ENCODE measurements at places on chromosomes 1 and 21.

DNA sequence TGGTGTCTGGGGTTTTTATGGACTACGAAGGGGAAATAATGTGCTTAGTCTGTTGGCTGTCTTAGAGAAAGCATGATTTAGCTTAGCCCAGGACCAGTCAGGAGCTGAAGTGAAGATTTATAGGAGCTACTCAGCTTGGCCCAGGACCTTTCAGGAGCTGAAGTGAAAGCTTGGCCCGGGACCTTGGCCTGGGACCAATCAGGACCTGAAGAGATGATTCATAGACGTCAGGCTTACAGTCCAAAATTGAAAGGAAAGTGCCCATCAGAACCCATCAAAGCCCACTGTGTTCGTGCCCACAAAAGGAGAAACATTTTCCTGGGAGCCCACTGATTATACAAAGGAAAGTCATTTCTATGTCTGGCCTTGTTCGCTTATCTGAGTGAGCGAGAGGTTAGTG lies 35.6 kb downstream of the MSTO1 start:
- H3K4me3 ChIP-seq, result no peak overlapping the region
- peaks cover 17% of the 10 kb centered on the region for H3K4me1 ChIP-seq
- no peak for DNase-seq
- H3K36me3 ChIP-seq, result peaks cover 9% of the 10 kb centered on the region
- H3K27ac ChIP-seq, result no peak overlapping the region

DNA sequence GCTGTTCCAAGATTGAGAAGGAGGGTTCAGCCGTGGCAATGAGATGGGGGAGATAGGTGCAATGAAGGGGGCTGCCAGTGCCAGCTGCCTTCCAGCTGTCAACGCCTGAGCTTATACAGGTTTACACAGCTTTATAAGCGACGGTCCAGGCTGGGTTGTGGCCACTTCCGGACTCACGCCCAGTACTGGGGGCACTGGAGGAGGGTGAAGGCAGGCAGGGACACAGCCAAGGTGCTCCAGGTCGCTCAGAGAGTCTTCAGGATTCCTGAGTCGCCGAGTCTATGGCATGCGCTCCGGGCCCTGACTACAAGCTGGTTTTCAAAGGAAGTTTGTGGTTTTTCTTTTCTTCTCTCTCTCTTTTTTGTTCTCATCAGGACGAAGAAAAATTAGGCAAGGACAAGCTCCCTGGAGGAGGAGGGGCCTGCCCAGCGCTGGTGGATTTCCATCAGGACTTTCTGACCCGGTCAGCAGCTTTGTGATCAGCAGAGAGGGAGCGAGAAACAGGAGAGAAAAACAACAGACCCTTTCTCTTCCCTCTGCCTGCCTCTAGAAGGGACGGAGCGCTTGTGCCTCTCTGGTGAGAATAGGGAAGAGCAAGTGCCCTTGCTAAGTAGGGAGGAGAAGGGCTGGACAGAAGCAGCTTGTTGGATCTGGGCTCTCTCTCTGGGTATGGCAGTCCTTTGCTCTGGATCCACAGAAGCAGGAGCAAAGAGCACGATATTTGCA lies at the start of gene MINDY1:
TSS of gene MINDY1 (minus strand) at position 576 of the 726 bp plus-strand sequence. CDS start 4,285 bp downstream, outside the sequence.
- peaks cover 61% of the 10 kb centered on the region for H3K4me1 ChIP-seq
- no peak for DNase-seq
- H3K27ac ChIP-seq, result peak within 1 kb of the TSS; percentile 96
- peak within 1 kb of the TSS; percentile 96 for H3K4me3 ChIP-seq
- H3K27me3 ChIP-seq, result no peaks in the 10 kb centered on the region
- peaks cover 8% of the 10 kb centered on the region for H3K36me3 ChIP-seq

DNA sequence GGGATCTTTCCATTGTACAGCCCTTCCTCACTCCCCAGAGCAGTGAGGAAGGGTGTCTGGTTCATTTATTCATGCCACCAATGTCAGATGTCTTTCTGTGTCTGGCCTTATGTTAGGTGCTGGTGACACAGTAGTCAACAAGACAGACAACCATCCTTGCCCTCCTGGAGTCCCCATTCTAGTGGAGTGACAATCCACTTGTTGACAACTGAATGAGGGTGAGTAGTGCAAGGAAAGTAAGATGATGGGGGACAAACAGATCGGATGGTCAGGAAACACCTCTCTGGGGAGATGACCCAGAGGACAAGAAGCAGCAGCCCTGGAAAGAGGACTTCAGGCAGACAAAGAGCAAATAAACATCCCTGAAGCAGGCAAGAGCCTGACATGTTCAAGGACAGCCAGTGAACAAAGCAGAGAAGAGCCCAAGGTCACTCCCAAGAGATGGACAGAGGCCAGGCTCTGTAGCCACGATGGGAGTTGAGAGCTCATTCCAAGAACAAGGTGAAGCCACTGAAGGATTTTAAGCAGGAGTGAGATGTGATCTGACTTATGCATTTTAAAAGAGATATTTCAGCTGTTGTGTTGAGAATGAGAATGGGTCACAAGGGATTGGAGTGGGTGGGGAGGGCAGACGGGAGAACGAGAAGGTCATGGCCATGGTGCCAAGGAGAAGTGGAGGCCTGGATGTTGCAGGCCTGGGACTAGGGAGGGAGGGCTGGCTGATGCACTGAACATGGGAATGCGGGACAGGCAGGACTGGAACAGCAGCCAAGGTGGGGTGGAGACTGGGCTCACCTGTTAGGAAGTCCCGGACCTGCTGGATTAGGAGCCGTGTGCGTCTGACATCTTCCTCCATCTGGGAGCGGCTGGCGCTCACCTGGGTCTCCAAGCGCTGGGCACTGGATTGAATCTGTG lies 30.2 kb downstream of the LAMB3 start:
- no peak for DNase-seq
- no peak overlapping the region for H3K27ac ChIP-seq
- H3K4me1 ChIP-seq, result peaks cover 36% of the 10 kb centered on the region
- peaks cover 2% of the 10 kb centered on the region for H3K36me3 ChIP-seq

DNA sequence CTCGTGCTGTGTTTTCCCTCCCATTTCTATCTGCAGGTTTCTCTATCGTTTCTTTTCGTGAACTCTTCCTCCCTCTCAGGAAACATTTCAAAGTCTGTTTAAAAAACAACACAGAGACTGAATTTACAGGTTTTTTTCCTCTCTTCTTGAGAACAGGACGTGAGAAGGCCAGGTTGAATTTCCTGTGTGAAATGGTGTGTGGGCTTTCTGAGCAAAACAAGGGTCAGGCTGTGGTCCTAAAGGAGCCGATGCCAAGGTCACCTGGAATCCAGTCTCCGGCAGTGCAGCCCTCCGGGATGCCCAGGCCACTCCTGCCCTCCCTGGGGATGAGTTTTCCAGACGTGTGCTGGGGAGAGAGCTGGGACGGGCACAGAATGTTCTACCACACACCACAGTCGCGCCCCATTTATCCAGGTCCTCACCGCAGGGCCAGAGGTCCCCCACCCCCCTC lies 62.7 kb upstream of the RUNX3 start:
- H3K4me3 ChIP-seq, result no peak overlapping the region
- DNase-seq, result no peak
- peaks cover 13% of the 10 kb centered on the region for H3K4me1 ChIP-seq
- H3K27ac ChIP-seq, result no peak overlapping the region
- H3K27me3 ChIP-seq, result peaks cover 12% of the 10 kb centered on the region

GRCh38 chr21:33206771-33207281 lies 22.9 kb upstream of the IFNAR2 start:
- H3K4me1 ChIP-seq, result peaks cover 21% of the 10 kb centered on the region
- no peak for DNase-seq
- H3K27ac ChIP-seq, result no peak overlapping the region
- no peak overlapping the region for H3K4me3 ChIP-seq

DNA sequence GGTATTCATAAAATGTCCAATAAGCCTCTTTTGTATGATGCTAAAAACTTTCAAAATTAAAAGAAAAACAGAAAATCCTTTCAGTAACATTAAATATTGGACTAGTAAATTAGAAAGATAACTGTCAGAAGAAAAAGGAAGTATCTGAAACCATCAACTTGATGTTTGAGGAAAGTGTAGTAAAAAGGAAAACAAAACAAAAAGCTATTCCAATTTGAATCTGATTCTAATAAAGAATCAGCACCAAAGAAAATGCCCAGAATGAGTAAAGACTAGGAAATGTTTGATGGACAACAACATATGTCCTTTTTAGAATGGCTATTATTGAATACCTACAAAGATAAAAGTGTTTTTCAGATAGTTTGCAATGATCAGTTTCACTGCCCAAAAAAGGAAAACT lies 79.9 kb upstream of the RBM34 start:
- DNase-seq, result no peak
- H3K36me3 ChIP-seq, result peaks cover 8% of the 10 kb centered on the region
- no peak overlapping the region for H3K4me3 ChIP-seq
- H3K27me3 ChIP-seq, result no peaks in the 10 kb centered on the region
- H3K4me1 ChIP-seq, result peaks cover 20% of the 10 kb centered on the region

DNA sequence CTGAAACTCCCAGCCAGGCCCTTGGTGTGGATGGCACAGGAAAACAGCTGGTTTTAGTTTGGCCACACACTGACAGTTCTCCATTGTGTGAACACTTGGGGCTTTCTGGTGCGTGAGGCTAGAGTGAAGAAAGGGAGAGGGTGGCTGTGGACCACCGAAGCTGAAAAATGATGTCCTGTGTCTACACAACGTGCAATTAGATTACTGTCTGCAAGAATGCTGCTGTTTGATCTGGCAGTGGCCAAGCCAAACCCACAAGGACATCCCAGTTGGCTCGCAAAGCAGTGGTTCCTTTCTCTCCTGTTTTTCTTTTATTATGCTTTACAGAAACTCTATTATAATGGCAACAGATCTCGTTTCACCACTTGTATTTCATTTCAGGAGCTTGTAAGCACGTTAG lies 58.9 kb downstream of the ERG start:
- H3K4me3 ChIP-seq, result no peak overlapping the region
- H3K27ac ChIP-seq, result peak overlapping the region; percentile 70
- H3K27me3 ChIP-seq, result no peaks in the 10 kb centered on the region
- peaks cover 4% of the 10 kb centered on the region for H3K36me3 ChIP-seq
- DNase-seq, result no peak

- no peak overlapping the region for H3K4me3 ChIP-seq
- no peak for DNase-seq
- H3K36me3 ChIP-seq, result peaks cover 1% of the 10 kb centered on the region
- H3K4me1 ChIP-seq, result peaks cover 24% of the 10 kb centered on the region
Observed at GRCh38 chr1:41618066-41618825, 133.8 kb upstream of the EDN2 start.

DNA sequence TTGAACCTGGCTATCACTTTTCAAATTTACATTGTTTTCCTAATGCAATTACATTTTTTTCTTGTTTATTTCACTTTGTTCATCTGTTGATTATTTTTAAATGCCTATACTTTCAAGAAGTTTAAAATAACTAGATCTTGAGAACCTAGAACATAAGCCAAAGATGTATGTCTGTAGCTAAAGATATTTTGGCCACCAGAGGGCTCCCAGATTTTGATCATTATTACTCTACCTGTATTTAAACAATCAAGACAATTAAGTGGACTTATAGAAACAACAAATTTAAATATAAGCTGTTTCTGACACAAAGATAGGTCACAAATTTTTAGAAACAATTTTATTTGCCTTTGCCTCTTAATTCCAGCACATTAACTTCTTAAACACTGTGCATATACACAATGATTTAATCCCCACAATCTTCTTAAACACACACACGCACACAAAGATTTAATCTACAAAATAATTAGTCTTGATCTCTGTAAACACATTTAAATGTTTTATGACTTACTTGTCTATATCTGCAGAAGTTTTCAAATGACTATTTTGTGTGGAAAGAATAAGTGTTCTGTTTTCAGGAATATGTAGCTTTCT lies 380.0 kb downstream of the DSCAM start:
- no peak overlapping the region for H3K4me3 ChIP-seq
- H3K36me3 ChIP-seq, result no peaks in the 10 kb centered on the region

DNA sequence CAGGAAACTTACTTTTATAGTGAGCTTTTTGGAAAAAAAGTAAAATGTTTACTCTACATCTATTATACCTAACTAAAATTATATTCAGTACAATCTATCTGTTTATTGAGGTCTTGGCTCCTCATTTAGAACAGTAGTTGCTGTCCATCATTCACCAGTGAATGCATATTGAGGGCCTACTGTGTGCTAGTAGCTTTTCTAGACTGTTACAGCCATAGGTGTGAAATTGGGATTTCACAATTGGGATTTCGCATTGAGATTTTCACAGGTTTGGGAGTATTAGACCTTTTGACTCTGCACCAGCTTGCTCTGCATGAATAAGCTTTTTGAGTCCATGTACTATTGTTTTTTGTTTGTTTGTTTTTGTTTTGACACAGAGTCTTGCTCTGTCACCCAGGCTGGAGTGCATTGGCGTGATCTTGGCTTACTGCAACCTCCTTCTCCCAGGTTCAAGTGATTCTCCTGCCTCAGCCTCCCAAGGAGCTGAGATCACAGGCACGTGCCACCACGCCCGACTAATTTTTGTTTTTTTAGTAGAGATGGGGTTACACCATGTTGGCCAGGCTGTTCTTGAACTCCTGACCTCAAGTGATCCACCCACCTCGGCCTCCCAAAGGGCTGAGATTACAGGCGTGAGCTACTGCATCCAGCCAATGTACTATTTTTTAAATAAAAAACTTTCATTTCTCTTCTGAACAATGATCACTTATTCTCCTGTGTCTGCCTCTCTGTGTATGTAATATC lies 47.2 kb upstream of the ERRFI1 start:
- no peak for DNase-seq
- no peaks in the 10 kb centered on the region for H3K36me3 ChIP-seq
- H3K4me1 ChIP-seq, result peaks cover 63% of the 10 kb centered on the region
- H3K27me3 ChIP-seq, result no peaks in the 10 kb centered on the region
- H3K27ac ChIP-seq, result peak overlapping the region; percentile 24

DNA sequence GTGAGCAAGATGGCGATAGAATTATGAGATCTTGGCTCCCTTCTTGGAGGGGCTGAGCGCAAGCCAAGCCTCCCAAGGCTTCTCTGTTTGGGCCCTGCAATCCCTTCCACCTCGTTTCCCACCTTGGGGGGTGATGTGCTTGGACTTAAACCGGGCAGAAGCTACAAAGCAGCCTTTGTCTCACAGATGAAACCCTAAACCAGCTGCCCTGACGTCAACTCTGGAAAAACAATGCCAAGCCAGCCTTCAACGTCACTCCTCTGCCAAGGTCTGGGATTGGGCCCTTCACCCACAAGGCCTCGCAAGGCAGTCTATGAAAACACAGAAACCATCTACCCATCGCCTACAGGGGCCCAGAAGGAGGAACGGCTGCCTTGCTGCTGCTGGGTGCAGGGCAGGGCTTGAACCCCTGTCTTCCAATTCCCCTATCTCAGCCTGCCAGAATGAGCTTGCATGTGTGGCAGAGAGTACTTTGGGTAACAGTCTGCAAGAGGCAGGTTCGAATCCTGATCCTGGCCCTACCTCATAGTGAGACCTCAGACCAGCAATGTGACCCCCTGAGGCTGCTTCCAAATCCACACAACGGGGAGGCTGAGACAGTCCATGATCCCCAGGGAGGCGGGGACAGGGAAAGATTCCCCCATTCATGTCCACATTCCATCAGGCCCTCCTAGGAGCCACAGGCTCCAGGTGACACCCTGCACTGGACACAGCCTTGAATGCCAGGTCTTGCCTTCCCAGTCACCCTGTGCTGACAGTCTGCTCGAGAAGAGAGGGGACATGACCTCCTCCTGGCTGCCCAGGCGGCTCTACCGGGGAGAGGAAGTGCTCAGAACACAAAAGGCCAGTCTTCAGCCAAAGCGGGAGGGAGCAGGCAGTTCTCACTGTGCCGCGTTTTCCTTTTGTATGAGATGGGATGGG lies 15.0 kb downstream of the IFFO2 start:
- H3K27ac ChIP-seq, result peak overlapping the region; percentile 66
- no peaks in the 10 kb centered on the region for H3K27me3 ChIP-seq
- H3K4me3 ChIP-seq, result no peak overlapping the region
- H3K4me1 ChIP-seq, result peaks cover 68% of the 10 kb centered on the region
- no peak for DNase-seq

GRCh38 chr1:228836427-228836826 lies 101.1 kb downstream of the RHOU start:
- no peak overlapping the region for H3K4me3 ChIP-seq
- peaks cover 47% of the 10 kb centered on the region for H3K4me1 ChIP-seq
- no peak for DNase-seq

Data from chondrocyte (in vitro differentiated cells).